ENCODE measurements at places on chromosomes 12 and 14.

DNA sequence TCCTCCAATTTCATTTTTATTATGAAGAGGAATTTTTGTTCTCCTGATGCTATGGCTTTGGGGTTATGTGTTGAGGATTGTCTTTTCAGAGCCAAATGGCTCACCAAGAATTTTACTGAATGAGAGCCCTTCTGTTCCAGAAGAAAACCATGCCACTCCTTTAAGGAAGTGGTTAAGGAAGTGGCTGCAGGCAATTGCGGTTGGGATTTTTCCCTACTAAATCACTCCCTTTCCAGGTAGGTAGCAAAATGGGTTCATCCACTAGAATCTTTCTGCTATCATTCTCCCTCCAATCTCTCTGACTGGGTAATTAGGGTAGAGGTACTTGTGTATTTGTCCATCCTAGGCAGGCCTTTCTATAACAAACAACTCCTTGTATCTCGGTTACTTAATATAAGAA lies 163.1 kb downstream of the TTC8 start:
- DNase-seq, result no peak

DNA sequence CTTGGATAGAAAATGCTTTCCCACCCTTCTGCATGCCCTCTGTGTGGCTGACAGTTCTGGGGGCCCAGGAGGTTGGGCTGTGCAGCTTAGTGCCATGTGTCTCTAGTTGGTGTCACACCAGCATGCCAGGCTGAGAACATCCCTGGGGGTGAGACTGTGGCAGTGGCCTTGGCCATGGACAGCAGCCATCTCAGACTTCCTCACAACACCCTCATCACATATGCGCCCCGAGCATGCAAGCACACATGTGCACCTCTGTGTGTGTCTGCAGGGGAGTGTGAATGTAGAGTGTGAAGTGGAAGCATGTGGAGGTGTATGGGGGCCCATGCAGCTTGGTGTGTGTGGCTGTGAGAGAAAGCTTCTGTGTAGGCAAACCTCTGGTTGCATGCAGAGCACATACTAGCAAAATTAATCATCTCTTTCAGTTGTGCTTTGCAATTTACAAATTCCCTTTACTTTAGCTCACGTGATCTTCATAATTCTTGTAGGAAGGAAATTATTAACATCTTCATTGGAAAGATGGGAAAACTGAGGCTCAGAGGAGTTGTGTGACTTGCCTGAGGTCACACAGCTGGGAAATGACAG lies 8.4 kb downstream of the ASIC1 start:
- no peak for DNase-seq

- DNase-seq, result no peak
Observed at GRCh38 chr12:8453021-8453513, 2.7 kb upstream of the CLEC6A start.

GRCh38 chr12:59193476-59194050 lies 273.3 kb upstream of the LRIG3 start:
- DNase-seq, result no peak

GRCh38 chr12:21642707-21643389 lies 14.8 kb downstream of the LDHB start:
- DNase-seq, result no peak

GRCh38 chr12:65367396-65367795 lies 88.9 kb downstream of the MSRB3 start:
- DNase-seq, result no peak

GRCh38 chr14:100736269-100737180 lies 9.8 kb downstream of the DLK1 start:
- DNase-seq, result no peak

DNA sequence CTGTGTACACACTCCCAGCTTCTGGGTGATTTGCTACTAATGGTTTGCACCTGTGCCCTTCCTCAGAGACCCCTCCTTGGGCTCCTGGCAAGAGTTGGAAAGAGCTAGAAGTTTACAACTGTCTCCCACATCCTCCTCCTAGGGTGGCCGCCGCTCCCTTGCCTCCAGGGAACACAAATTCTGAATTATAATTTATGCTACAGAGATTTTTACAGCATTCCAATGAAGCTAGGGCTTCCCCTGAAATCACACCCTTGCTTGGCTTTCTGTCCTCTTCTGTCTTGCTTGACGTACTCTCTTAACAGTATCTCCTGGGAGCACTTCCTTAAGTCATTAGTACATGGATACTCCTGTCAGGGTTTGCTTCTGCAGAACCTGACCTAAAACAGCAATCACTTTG lies 180.2 kb downstream of the KCNA5 start:
- DNase-seq, result no peak

GRCh38 chr12:1474041-1474573 lies 120.3 kb downstream of the FBXL14 start:
- no peak for DNase-seq

- no peak for DNase-seq
Observed at GRCh38 chr14:54374117-54374884, 22.5 kb upstream of the CDKN3 start.

DNA sequence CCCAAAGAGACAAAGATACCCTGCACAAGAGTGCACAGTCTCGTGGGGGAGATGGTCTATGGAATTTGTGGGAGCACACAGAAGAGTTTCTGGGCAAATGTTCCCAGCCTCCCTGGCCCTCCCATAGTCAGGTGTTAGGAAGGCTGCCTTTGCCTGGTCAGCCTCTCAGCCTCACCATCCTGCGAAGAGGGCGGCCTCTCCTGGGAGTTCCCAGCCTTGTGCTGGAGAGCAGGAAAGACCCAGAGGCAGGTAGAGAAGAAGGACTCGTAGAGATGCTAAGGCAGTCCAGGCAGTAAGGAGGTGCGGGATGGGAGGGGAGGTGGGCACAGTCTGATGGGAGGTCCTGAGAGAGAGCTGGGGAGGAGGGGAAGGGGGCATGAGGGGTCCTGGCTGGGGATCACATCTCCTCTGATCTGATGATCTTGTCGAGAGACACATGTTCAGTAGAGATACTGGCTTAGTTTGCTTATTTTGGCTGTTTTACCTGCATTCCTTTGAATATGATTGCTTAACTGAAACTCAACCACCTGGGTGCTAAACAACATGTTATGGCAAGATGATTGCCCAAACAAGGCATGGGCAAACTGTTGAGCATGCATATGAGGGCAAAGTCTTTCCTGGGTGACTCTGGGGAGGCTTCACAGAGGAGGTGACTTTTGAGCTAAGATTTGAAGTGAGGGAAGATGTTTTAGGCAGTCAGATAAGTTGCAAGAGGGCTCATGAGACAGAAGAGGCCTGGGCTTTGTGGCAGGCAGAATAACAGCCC lies 10.5 kb downstream of the SERPINA6 start:
- DNase-seq, result no peak

DNA sequence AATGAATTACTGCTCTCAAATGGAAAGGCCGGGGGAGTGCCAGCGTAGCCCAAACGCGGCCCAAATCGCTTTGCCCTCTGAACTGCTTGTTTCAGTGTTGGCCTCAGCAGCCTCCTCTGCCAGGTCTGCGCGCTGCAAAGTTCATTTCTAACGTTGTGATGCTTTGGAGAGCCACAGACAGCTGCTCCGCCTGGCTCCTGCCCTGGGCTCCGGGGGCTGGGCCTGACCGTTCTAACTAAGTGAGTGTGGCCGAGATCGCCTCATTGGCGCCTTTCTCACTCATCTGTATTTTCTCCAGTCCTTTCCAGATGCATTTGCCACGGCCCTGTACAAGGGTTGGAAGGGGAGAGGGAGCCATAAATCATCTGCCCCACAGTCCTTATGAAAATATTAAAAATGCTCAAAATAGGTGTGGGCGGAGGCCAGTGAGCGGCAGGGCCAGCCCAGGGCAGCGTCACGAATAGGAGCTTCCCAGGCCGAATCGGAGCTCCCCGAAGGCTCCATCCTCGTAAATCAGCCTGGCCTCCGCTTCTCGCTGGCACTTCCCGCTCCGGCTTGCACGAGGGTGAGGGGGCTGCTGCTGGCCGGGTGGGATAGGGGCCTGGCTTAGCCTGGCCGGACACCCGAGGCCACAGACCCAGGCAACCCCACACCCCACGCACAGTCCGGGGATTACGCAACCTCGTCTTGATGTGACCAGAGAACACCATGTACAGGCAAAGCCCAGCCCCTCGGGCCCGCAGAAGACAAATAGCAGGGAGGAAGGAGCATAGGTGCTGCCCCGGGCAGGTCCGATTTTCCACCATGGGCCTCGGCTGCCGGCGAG lies 196.6 kb upstream of the DIO3 start:
- no peak for DNase-seq

- DNase-seq, result no peak
Observed at GRCh38 chr12:19217446-19217845, 87.9 kb downstream of the PLEKHA5 start.

GRCh38 chr14:25411781-25412757 lies 362.1 kb upstream of the STXBP6 start:
- no peak for DNase-seq

GRCh38 chr12:57047981-57048380 lies 1.9 kb downstream of the MYO1A start:
- no peak for DNase-seq

- no peak for DNase-seq
Observed at GRCh38 chr12:80864046-80864735, 73.5 kb downstream of the LIN7A start.

DNA sequence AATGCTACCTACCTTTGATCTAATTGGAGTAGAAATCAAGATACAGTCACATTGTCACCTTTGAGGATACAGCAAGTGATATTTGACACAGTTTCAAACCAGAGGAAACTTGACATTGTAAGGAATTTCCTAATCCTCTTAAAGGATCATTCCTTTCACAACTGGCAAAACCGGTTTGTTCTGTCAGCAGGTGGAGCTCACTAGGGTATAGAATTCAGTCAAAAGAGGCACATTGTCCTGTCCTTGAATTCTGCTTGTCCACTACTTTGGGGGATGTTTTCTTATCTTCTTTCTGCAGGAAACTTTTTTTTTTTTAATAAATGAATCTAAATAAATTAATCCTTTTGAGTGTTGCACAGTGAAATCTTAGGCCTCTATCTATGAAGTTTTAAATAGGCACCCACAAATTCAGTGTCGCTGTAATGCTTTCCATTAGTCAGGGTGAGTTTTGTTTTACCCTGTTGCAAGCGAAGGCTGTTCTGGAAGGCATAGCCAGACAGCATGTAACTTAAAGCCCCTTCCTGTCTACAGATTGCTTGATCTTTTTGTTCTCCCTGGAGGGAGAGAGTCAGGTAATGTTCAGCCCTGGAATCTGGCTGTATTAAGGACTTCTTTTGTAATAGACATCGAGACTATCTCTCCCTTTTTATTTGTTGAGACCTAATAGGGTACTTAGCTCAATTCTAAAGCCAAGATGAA lies 285.0 kb upstream of the RGS6 start:
- DNase-seq, result no peak

GRCh38 chr12:105231396-105231795 lies 4.6 kb downstream of the APPL2 start:
- DNase-seq, result no peak
